Caco-2 (cell line): ENCODE measurements at places on chromosomes 12 and 14. TPM values are rescaled to one million over a fixed set of nuclear protein-coding genes. Genes with fewer than 3 reads are reported as not detected.

DNA sequence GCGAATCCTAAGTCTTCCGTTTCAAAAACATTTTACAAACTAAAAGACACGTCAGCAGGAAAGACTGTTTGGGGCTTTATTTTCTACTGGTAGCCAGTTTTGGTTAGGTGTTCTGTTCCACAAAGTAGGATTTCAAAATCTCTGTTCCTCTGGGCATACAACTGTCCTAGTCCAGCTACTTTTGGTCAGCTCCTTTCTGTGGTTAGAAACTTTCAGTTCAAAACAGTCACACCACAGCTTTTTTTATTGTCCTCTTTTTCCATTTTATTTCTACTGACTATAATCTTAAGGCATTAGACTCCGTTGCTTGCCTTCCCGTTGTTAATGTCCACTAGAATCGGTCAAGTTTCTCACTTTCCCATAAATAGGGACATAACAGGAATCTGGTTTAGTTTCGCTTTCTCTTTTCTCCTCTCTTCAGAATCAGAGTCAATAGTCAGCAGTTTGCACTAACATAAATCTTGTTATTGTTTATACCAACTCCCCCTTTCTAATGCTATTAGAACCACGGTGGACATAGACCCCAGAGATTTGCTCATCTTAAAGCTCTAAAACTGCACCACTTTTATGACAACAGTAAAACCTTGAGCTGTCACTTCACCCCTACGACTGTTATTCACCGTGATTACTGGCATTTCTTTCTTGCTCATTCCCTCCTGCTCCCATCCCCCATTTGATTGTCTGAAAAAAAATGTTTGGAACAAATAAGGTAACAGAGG is 41.5 kb upstream of the NPAS3 start:
- no peaks in the 10 kb centered on the region for H3K36me3 ChIP-seq
- DNase-seq: no peak
- no peak overlapping the region for H3K4me3 ChIP-seq

GRCh38 chr14:97827746-97828145 is 1030.6 kb downstream of the VRK1 start:
- DNase-seq: no peak
- no peaks in the 10 kb centered on the region for H3K27me3 ChIP-seq
- H3K27ac ChIP-seq: no peak overlapping the region
- no peaks in the 10 kb centered on the region for H3K4me1 ChIP-seq

- H3K4me3 ChIP-seq: no peak overlapping the region
- no peaks in the 10 kb centered on the region for H3K4me1 ChIP-seq
- H3K27ac ChIP-seq: no peak overlapping the region
- H3K36me3 ChIP-seq: no peaks in the 10 kb centered on the region
These were observed 105.1 kb upstream of the TMEM260 start for GRCh38 chr14:56474419-56475022.

- H3K4me3 ChIP-seq: no peak overlapping the region
- no peaks in the 10 kb centered on the region for H3K36me3 ChIP-seq
- H3K27me3 ChIP-seq: no peaks in the 10 kb centered on the region
- H3K27ac ChIP-seq: no peak overlapping the region
- peaks cover 14% of the 10 kb centered on the region for H3K4me1 ChIP-seq
These were observed 218.4 kb downstream of the ADAMTS20 start for GRCh38 chr12:43333644-43334043.

DNA sequence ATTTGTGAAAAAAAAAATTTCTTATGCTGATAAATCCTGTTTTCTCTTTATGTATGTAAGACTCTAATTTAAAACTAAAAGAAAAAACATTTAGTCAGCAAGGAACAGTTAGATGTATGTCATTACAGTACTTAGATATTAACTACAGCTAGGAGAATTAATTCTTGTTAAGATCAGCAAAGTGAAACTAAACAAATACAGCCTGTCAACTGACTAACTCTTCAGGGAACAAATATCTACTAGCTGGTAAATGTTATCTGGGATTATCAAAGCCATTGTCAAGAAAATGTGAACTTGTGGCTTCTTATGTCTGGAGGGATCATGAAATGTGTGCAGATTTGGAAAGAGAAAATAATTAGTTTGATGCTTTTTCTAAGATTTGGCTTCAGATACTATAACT is 27.5 kb downstream of the MGAT4C start:
- DNase-seq: no peak
- H3K4me1 ChIP-seq: no peaks in the 10 kb centered on the region
- H3K27me3 ChIP-seq: no peaks in the 10 kb centered on the region
- H3K27ac ChIP-seq: no peak overlapping the region

Gene PIWIL1
- 5.1 and 5.3 TPM in 2 replicates for total RNA-seq

Gene BDKRB2
- 1.4 and 2.0 TPM in 2 replicates for total RNA-seq
